ENCODE measurements at places on chromosomes 1 and 21.

DNA sequence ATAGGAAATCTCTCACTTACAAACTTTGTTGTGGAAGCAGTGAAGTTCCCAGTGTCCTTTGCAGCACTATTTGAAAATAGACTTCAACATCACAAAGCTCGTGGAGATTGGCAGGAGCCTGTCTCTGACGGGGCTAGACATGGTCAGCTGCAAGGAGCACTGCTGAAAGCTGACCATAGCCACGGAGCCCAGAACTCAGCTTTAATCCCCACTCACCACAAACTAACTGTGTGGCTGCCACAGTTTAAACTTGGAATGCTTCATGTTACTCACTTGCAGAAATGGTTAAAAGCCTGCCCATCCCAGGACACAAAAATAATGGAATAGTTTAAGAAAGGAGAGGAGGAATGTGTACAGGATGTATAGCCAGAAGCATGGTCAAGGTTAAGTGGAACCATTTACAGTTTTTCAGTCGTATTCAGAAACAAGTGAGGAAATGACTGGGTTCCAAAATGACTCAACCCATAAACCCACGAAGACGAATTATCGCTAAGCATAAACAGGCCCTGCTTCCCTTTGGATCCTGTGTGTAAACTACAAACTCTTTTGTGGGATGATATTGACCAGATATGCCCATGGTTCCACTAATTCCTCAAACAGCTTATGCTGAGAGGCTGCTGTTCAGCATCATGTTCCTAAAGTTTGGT is 18.2 kb downstream of the DNALI1 start:
- no peak for DNase-seq

DNA sequence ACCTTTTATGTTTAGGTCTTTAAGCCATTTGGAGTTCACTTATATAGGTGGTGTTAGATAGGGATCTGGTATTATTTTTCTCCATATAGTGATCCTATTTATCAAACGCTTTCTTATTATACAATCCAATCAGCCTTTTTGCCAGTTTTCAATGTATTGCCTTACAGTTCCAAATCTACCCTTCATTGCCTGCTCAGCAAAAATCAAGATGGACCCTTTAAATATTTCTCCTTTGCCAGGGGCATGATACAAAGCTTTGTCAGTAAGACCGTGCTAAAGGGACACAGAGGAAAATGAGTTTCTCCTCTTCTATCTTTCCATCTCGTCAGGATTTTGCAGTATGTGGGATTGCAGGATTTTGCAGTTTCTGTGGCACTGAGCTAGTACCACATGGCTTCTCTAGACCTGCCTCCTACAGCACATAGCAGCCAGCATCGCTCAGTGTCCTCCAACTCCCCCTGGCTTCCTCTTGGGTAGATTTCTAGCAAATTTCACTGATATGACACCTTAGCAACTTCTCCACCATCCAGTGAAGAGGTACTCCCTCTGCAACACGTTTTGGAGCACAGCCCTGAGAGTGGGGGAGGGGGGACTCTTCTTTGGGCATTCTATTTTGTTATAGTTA is 22.5 kb upstream of the CAP1 start:
- no peak for DNase-seq

DNA sequence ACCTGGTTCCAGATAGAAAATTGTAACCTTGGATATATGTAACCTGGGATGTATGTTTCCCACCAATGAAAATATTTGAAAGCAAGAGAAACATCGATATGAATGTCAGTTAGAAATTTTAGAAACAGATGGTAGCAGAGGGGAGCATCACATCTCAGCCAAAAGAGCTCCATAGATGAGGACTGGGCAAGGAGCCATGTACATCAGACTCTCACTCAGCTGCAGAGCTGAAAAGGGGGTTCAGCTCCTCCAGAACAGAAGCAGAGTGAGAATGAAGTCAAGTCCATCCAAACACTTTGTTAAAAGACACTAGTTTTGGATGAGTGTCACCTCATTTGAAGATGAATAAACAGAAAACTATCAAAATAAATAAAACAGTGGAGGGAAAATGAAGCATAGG is 202.4 kb downstream of the HMCN1 start:
- no peak for DNase-seq

DNA sequence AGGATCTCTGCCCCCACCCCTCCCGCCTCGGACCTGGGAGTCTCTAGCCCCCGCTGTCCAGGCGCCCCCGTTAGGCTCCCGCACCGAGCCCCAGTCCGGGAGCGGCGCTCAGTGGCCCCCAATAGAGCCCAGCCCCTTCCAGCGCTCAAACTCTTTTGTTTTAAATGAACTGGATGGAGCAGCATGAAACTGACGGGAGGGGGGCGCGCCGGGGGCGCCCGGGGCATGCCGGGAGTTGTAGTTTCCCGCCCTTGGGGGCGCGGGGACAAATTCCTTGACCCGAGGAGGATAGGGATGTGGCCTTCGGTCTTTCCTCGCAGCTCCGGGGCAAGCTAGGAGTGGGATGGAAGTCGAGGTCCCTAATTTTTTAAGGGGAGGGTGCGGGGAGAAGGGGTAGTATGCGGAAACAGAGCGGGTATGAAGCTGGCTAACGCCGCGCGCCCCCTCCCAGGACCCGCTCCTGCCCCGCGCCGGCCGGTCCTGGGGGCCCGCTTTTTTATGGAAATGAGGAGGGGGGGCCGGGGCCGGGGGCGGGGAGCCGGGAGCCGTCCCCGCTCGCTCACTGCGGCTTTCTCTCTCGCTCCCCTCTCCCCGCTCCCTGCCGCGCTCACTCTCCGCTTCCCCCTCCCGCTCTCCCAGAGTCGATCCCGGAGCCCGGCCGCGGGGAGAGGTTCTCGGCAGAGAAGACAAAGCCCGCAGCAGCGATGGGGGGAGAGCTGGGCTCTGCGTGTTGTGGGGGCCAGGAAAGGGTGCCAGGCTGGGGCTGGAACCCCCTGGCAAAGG is at the start of gene MEX3A:
MEX3A (minus strand) TSS at position 157 of the 783 bp plus-strand sequence. CDS start 467 bp downstream, outside the sequence.
- DNase-seq, result no peak

DNA sequence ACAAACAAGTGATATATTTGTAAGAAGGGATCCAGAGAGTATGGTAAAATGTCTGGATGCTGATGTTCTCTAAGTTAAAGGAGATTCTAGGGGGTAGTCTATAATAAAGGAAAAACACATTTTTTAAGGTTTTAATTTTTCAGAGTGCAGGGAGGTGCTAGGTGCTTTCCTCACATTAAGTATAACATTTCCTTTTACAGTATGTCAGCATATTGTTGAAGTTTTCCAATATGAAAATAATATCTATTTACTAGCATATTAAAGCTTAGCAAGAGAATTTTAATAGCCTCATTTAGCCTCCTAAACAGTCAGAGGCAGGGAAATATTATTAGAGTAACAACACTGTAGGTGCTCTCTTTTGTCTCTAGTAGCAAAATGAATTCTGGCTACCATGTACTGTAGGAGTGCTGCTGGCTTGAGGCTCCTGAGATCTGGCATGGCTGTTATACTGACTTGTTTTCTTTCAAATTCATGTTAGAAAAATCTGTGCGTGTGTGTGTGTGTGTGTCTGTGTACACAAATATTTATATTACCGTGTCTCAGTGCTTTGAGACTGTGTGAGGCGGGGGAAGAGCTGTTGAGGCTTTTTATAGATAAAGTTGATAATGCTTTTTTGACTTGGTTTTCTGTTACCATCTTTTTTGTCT is 71.0 kb downstream of the POU2F1 start:
- no peak for DNase-seq

DNA sequence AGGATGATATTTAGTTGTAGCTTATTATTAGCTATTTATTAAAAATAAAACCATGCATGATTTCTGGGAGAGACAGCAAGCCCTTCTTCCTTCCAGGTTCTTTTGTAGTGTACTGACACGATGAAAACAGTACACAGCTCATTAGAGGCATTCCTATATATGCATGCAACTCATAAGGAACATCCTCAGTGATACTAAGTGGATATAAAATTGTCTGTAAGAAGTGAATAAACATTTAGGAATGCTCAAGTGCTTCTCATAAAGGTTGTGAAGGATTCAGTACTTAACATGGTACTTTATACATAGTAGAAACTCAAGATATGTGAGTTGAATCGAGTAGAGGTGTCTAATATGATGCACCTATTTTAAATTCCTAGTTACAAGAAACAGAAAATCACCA is 287.7 kb downstream of the SDCCAG8 start:
- no peak for DNase-seq

DNA sequence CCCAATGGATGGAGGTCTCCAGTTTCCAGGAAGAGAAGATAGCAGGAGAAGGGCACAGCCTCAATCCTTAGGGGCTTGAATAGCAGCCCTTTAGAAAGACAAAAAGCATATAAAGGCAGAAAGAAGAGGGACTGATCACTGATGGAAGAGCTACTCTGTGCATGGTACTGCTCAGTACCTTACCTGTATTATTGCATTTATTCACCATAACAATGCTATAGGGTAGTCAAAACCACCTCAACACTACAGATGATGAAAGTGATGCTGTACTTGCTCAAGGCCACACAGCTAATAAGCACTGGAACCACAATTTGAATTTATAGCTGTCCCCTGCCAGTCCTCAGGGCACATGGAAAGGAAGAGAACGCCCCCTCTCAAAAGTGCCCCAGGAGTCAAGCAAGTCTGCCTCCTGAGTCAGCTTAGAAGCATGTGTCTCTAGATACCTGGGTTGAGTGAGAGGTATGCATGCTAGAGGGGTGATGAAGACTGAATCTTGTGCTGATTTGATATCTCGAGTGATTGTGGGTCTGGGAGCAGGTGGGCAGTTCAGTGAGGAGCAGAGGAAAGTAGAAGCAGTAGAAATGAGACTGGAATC is 13.6 kb downstream of the DDAH1 start:
- DNase-seq, result no peak

DNA sequence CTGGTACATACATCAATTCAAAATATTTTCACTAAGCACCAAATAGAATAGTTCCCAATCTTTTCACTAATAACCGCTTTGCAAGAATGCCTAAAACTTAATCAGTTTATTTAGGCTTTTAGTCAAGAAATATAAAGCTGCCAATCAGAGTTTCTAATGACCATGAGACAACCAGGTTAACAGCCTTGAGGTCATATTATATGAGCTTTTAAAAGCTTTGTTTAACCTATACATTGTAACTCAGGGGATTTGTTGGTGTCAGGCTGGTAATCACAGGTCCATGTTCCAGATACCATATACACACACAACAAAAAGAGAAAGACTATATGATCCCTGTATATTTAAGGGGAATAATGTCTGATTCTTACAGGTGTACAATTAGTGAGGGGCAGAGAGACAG is 246.2 kb upstream of the ADGRL2 start:
- DNase-seq, result no peak

GRCh38 chr1:207755846-207756693 is 4.2 kb downstream of the CD46 start:
- DNase-seq, result no peak

DNA sequence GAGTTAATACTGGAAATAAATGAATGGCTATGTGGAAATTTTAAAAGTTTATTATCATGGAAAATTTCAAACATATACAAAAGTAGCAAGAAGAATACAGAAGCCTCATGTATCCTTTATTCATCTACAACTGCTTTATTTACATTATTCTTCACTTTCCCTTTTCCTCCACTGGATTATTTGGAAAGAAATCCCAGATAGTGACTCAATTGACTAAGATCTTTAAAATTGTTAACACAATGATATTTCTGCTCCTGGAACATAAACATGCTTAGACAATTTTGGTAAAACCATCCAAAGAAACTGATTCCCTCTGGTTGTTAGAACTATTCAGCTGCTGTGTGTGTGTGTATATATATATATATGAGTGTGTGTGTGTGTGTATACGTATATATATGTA is 116.2 kb downstream of the TGFB2 start:
- DNase-seq, result no peak

DNA sequence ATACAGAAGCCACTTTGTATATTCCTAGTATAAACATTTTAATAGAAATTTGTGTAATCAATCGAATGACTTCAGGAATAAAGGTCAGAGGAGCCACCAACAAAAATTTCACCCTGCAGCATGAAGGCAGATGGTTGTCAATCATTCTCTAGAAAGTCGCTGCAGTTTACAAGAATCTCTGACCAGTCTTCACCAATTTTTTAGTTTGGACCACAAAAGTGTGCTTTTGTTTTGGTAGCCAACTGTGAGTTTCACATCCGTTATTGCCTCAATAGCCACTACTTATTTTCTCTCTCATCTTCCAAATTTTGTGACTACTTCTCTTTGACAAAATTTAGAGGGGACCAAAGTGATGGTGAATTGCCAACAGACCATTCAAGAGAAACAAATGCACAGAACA is 1155.6 kb downstream of the AMY1C start:
- no peak for DNase-seq

- no peak for DNase-seq
Observed at GRCh38 chr1:76942549-76942948, 75.3 kb downstream of the ST6GALNAC5 start.

DNA sequence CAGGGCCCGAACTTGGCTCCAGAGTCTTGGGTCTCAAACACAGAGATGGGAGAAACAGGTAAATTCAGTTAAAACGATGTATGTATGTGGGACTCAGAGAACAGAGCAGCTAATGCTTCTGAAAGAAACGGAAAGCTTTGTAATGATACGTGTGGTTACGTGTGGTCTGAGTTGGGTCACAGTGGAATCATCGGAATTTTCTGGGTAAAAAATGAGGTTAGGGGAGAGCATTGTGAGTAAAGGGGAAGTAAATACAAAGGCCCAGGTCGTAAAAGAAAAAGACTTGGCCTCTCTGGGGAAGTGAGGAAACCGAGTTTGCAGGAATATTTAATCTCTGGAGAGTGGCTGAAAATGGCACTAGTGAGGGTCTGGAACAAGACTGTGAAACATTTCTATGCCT is 8.3 kb downstream of the NHLH2 start:
- no peak for DNase-seq

- no peak for DNase-seq
Observed at GRCh38 chr1:24770881-24771280, 25.6 kb downstream of the CLIC4 start.

DNA sequence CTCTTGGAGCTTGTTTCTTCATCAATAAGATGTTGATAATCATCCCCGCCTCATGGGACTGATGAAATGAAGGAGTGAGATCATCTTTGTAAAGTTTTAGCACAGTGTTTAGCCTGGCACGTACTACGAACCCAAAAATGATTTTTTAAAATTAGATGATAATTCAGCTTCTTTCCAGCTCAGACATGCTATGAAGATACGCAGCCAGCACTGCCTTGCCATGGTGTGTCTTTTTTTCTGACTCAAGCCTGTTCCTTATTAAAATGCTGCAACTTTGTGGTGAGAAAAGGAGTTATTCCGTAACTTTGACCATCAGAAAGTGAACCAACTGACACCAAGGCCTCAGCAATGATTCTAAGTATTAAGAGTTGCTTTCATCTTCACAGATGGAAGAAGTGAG is 269.0 kb downstream of the LTN1 start:
- DNase-seq, result no peak

GRCh38 chr1:62175568-62176179 is 19.0 kb upstream of the L1TD1 start:
- DNase-seq, result no peak

DNA sequence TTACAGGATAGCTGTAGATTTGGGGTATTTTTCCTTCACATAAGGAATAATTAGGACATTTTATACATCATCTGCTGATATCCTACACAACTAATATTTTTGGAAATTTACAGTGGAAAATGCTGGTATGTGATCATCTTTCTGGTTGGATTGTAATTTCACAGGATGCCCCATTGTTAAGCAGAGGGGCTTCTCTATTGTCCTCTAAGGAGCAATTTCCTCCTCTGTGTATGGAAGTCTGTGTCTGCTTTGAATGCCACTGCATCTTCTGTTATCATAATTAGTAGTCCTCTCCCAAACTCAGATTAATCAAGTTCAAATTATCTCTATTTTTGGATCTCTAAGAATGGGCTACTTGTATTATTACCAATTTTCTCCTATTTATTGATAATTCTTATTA is 988.1 kb upstream of the B3GALT2 start:
- DNase-seq, result no peak

GRCh38 chr1:27011976-27012563 is 580 bp downstream of the TENT5B start:
- DNase-seq, result no peak

GRCh38 chr21:32237021-32237420 is 41.8 kb downstream of the MIS18A start:
- no peak for DNase-seq
